ENCODE measurements at places on chromosomes 6 and 20. TPM values are rescaled to one million over a fixed set of nuclear protein-coding genes. Genes with fewer than 3 reads are reported as not detected.
A peak's percentile ranks its signal among the peaks of the same experiment; 100 is the strongest.

Gene IPCEF1
- total RNA-seq: 3.3 TPM

DNA sequence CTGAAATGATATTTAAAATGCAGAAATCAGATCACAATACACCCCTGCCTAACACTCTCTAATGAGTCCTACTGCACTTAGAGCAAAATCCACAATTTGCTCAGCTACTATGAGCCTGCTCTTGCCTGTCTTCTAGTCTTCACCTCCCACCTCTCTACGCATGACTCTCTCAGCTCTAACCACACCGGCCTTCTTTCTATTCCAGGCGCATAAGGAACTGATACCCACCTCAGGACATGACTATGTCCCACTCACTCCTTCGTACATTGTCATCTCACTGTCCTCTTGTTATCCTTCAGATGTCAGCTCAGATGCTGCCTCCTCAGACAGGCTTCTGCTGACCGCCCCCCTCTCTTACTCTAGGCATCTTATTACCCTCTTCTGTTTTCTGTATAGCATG, 201.0 kb upstream of the FLRT3 start:
- no peak for DNase-seq

DNA sequence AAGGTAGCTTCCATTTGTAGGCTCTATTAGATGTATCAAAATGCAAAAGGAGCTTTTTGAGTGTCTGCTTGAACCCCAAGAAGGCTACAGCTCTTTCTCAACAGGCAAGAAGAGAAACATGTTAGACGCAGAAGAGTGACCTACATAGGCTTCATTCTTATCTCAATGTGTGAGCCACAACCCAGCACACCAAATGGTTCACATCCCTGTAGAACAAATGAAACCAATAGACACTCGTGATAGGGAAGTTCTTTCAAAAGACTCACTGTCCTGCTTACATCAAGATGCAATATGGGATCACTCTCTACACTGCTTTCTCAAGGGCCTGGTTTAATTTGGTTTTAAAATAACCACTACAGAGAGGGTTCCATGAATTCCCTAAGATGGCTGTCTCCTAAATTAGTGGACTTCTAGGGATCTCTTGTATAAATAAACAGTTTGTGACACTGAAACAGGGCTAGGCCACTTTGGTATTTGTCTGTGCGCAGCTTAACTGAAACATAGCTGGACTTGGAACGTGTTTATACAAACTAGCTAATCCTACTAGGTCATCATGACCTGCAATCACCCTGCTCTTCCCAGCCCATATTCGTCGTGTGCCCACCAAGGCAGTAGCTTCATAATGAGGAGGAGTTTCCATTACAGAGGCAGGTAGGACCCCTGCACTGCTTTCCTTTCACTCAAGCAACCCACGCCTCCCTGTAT, 225.4 kb upstream of the PREP start:
- no peak for DNase-seq

DNA sequence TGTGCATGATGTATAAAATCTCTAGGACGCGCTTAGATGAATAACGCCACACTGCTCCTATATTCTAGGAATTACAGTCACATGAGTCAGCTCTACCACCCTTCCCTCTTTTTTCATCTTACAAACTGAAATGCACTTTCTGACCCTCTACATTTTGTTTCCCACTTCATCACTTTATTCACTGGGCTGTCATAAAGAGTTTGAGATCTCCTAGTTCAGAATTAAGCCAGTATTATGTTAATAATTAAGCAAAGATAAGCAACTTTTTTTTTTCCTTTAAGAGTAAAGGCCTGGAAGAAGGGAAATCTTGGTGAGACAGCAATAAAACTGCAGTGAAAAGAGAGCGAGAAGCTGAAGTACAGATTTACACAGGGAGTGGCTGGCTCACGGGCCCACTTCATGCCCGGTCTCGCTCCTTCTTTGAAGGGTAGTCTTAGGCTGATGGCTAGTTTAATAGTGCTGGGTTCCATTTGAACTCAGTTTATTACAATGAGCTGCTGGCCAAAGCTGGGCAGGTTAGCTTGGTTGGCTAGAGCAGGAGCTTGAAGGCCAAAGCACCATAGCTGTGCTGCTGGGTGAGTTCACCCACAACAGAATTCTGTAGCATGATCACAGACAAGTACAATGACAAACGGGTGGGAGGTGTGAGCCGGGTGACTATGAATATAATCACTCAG, 110.6 kb downstream of the MAP7 start:
- DNase-seq: peak; percentile 13

- peak; percentile 83 for DNase-seq
These were observed 44.4 kb downstream of the DSTN start for GRCh38 chr20:17614176-17614811.

DNA sequence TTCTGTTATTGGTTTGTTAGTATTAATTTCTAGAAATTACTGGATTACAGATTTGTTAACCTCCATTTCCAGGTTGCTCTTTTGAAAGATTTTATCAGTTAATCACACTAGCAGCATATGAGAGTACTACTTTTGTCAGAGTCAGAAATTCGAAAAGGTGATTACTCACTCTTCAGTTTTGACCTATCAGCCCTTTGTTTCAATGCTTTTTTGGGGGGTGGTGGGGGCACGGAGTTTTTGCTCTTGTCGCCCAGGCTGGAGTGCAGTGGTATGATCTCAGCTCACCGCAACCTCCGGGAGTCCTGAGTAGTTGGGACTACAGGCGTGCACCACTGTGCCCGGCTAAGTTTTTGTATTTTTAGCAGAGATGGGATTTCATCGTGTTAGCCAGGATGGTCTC, 149.2 kb downstream of the JARID2 start:
- no peak for DNase-seq

DNA sequence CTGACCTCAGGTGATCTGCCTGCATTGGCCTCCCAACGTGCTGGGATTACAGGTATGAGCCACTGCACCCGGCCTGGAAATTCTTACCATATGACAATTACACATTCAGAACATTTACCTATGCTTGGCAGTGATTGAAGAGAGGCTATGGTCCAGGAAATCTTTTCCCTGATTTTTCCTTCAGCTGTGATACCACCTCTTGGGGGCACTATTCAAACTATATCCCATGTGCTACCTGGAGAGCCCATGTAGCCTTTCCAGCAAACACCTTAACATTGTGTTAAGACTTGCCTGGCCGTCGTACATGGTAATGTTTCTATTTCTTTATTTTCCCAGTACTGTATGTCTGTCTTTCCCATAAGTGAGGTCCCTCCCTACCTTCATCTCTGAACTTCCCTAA, 61.7 kb upstream of the C20orf144 start:
- no peak for DNase-seq
